ENCODE measurements at places on chromosomes 5 and 9. TPM values are rescaled to one million over a fixed set of nuclear protein-coding genes. Genes with fewer than 3 reads are reported as not detected.

- no peak for DNase-seq
These were observed 223.3 kb upstream of the IRX1 start for GRCh38 chr5:3372289-3372688.

- no peak for DNase-seq
These were observed 217.5 kb upstream of the RIOK2 start for GRCh38 chr5:97400537-97400936.

DNA sequence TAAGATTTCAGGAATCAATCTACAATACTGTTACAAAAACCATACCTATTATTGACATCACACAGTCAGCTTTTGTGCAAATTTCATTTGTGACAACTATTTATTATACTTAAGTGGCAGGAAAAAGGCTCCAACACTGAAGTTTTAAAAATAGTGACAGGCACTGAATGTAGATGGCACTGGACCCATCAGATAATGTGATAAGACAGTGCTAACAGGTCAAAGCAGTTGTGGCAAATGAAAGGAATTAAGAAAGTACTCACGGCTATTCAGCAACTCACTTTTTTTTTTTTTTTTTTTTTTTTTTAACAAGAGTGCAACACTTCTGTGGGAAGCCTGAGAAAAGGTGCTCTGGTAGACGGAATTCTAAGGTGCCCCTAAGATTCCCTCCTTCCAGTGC is 115.0 kb upstream of the MEF2C start:
- no peak for DNase-seq

- DNase-seq, result no peak
These were observed 166.8 kb downstream of the NR3C1 start for GRCh38 chr5:143236682-143237081.

DNA sequence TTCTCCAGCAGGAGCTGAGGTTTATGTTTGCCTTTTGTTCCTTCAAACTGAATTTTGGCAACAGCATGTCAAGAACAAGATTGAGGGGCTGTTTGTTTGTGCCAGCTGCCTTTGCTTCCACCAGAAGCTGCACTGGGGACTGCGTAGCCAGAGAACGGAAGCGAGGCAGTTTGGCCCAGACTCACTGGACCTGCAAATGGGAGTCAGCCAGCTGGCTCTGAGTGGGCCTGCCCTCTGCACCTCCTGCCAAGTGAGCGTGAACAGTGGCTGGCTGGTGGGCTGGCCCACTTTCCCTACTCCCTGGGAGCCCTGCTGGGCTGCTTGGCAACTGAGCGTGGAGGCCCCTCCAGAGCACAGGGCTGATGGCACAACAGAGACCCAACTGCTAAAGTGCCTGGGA is 111.6 kb downstream of the GALNT10 start:
- no peak for DNase-seq

GRCh38 chr5:96528826-96529474 is 95.9 kb upstream of the PCSK1 start:
- DNase-seq, result no peak

- no peak for DNase-seq
These were observed 512.7 kb upstream of the PAPPA start for GRCh38 chr9:115640887-115641286.

DNA sequence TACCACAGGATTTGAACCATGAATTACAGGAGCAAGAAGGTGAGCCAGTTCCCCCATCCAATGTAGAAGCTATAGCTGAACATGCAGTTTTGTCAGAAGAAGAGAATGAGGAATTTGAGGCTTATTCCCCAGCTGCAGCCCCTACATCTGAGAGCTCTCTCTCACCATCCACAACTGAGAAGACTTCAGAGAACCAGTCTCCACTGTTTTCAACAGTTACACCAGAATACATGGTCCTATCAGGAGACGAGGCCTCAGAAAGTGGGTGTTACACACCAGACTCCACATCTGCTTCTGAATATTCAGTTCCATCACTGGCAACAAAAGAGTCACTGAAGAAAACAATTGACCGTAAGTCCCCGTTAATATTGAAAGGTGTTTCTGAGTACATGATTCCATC is 40.9 kb downstream of the CMYA5 start:
- no peak for DNase-seq

DNA sequence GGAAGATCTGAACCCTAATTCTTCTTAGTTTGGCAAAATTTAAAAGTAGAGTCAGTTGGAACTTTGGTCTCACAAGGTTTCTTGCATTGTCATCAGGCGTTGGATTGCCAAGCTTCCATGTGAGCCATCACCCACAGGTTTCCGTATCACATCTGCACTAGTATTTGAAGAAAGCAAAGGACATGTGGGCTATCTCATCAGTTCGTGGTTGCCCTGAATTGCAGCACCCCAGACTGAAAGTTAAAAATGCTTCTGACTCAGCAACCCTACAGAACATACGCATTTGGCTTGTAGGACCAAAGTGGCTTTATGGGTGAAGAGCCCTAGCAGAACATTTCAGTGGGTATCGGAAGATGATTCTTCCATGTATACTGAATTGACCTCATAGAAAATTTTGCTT is 358.0 kb downstream of the ENC1 start:
- DNase-seq, result no peak

- no peak for DNase-seq
These were observed 403.4 kb downstream of the RAB3C start for GRCh38 chr5:58986281-58986680.

DNA sequence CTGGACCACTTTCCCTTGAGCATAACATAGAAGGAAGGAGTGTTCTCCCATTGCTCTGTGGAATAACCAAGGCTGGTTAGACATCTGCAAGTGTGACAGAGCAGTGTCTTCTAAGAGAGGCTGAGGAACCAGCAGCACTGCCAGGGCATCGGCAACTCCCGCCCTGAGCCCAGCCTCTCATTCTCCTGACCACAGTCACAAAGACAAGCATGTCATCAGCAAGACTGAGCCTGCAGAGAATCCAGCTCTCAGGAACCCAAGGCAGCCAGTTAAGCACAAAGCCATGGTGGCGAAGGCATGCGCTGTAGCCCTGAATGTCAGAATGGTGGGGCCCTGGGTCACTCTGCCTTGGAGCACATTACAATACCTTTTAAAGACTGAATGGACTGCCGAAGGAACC is 253.9 kb downstream of the AGTPBP1 start:
- no peak for DNase-seq

DNA sequence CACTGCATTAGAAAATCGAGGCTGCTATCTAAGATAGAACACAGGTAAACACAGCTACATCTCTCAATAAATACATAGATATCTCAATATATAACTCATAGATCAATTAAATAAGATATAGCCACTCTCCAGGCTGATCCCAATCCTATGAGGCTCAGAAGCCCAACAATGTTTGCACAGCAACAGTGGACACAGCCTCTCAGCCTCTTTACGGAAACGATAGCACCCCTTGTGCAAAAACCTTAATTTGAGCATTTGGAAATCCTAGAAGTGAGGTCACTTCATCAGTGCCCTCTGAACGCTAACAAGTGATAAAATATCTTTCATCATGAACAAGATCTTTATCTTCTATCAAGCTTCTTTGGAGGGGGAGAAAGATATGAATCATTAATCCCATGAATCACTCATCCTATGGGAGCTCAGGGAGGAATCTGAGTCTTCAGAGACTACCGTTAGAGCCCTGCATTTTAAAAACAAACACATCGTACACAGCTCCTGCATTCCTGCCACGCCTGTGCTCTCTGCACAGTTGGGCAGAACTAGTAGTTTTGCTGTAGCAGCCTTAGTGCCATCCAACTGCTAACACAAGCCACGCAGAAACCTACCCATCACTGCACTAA is 71.4 kb downstream of the MED27 start:
- DNase-seq, result no peak

- DNase-seq, result no peak
These were observed 126.0 kb downstream of the AGTPBP1 start for GRCh38 chr9:85615792-85616191.

DNA sequence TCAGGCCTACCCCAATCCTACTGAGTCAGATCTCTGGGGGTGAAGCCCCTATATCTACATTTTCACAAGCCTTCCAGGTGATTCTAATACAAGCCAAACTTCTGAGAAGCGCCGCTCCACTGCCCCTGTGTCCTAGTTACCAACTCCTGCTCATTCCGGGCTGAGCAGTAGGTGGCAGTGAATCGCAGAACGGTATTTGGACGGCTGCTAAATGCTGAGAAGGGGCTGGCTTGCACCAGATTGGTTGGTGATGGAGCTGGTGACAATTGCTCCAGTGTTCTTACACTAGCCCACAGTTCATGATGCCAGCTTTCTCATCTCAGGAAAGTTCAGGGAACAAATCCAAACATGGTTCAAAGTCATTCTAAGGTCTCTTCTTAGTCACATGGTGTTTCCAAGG is 31.1 kb upstream of the FGF1 start:
- DNase-seq, result no peak

- DNase-seq, result no peak
These were observed 340.2 kb downstream of the NDUFS4 start for GRCh38 chr5:53900677-53901076.

DNA sequence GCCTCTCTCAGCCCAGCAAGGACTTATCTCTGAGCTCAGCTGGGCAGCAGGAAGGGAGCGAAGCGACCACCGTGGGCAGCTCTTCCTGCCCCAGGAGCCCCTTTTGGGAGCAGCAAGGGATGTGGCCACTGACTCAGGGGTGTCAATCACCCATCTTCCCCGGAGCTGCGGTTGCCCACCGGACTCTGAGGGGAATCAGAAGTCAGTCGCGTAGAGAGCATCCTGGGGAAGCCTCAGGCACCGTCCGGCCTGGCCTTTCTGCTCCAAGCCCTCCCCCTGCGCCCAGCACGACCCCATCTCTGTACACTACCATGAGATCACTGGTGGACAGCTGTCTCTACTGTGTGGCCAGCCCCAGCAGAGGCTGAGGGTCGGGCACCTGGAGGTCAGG is 24.6 kb downstream of the GFI1B start:
- DNase-seq, result no peak

DNA sequence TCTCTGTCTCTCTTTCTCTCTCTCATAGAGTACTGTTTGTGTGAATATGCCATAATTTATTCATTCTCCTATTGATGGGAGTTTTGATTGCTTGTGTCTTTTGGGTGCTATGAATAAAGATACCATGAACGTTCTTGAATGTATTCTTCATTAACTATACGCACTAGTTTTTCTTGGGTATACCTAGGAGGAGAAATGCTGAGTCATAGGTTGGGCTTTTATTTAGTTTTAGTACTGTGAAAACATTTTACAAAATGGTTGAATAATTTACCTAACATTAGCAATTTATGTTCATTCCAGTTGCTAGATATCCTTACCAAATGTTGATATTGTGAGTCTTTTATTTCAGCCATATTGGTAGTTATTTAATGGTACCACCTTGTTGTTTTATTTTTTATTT is 192.5 kb downstream of the NPR3 start:
- DNase-seq, result no peak

GRCh38 chr5:116502616-116503015 is 72.0 kb downstream of the SEMA6A start:
- no peak for DNase-seq

GRCh38 chr9:125525921-125526631 is 180.9 kb downstream of the MAPKAP1 start:
- no peak for DNase-seq

- no peak for DNase-seq
These were observed 221.2 kb downstream of the SLC12A2 start for GRCh38 chr5:128304791-128305190.

DNA sequence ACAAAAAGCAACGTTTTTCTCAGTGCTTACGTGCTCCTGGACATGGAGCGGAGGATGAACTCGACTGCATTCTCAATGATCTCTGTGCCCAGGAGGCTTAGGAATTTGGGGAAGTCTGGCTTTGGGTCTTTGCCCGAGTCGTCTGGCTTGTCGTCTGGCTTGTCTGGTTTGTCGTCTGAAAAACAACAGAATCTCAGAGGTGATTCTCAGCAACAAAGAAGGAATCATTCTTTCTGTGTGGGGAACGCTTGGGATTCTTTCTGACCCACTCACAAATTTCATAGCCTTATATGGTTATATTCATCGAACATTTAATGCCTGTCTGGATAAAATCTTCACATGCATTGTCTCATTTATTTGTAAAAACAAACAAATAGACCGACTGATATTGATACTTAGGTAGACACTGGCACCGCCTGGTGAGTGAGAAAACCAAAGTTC is 4.7 kb downstream of the C5orf46 start:
- no peak for DNase-seq

- DNase-seq, result no peak
These were observed 1962.9 kb upstream of the CDH6 start for GRCh38 chr5:29230591-29230990.

- DNase-seq, result no peak
These were observed 39.2 kb upstream of the MAN2A1 start for GRCh38 chr5:109650493-109650892.

DNA sequence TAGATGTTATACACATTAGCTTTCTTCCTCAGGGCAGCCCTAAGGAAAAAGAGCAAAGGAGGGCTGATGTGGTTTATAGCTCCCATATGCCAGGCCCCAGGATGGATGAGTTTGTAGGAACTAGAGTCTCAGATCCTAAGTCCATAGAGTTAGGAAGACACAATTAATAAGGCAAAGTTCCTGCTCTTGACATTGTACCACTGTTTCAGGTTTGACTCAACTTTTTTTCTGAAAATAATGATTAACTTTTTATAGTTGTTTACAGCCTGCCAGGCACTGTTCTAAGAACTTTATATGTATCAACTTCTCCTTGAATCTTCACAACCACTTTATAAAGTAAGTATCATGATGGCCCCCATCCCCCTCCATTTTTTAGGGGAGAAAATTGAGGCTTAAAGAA is 339.5 kb downstream of the PDE4D start:
- DNase-seq, result no peak

GRCh38 chr9:77125665-77126064 is 51.7 kb upstream of the VPS13A start:
- DNase-seq, result no peak

- DNase-seq, result no peak
These were observed 344.9 kb downstream of the CDK5RAP2 start for GRCh38 chr9:120235081-120235480.

DNA sequence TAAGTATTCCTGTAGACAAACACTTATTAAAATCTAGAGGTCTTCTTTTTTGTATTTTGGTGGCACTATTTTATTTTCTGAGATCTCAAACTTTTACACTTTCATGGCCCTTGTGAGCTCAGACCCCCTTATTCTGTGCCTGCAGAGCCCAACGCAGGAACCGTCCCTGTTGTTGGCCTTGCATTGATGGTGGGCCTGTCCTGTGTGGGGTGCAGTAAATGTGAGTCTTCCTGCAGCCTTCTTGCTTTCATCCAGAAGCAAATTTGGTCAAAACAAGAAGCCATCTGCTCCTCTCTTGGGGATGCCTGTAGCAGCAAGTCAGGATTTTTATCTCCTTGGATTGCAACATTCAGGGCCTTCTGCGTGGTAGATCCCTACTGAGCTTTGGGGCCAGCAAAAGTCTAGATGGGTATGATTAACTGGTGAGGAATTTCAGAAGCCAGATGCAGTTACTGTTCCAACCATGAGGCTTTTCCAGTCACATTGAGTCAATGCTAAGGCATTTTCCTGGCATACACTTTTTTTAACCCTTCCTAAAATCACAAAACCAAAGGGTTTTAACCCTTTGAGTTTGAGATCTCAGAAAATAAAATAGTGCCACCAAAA is 31.7 kb downstream of the BASP1 start:
- DNase-seq, result no peak

GRCh38 chr5:92401492-92401891 is 1018.4 kb upstream of the ARRDC3 start:
- DNase-seq, result no peak

GRCh38 chr9:124394167-124394566 is 21.1 kb downstream of the PSMB7 start:
- peak; percentile 7 for DNase-seq

GRCh38 chr5:148816357-148816756 is 10.1 kb upstream of the ADRB2 start:
- DNase-seq, result no peak

The DCP2 gene
- 149 TPM for total RNA-seq

The DAPK1 gene
- total RNA-seq, result 3.5 TPM

The OCLN gene
- total RNA-seq, result 1.4 TPM

The CARD6 gene
- 2.8 TPM for total RNA-seq

The PCDHB5 gene
- not detected for total RNA-seq

The RIOK2 gene
- 22.9 TPM for total RNA-seq

The NR5A1 gene
- total RNA-seq, result not detected
